ENCODE measurements at places on chromosomes 5 and 9.

GRCh38 chr9:26657958-26658357, 234.6 kb downstream of the CAAP1 start:
- DNase-seq, result no peak

DNA sequence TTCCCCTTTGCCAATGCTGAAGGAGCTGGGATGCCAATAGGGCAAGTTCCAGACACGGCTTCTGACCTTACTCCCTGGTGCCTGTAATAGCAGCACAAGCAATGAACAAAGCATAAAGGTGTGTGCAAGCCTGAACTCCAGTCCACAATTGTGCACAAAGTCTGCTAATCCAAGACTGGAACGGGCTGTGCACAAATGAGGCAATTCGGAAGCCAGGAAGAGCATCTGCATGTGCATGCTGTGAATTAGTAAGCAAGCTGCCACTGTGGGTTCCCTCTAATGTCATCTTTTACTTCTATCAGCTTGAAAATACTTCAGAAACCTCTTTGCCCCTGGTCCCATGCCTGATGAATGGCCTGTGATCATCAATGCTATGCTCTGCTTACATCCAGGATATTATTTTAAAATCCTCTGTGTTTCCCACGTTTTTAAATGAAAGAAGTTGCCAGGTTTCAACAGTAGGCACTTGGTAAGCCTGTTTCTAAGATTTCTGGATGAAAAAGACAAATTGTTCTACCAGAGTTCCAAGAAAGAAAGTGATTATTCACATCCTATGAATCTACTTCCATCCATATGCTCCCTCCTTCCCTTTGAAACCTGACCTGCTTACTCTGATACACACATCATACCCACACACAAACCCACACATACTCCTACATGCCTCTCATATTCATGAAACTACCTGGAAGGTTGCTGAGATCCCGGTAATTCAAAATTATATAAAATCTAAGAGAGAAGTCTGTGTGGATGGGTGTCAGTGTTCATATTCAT, 165.7 kb downstream of the KCTD16 start:
- no peak for DNase-seq

- no peak for DNase-seq
Measured at GRCh38 chr9:114921171-114921570, 9.2 kb downstream of the TNFSF8 start.

DNA sequence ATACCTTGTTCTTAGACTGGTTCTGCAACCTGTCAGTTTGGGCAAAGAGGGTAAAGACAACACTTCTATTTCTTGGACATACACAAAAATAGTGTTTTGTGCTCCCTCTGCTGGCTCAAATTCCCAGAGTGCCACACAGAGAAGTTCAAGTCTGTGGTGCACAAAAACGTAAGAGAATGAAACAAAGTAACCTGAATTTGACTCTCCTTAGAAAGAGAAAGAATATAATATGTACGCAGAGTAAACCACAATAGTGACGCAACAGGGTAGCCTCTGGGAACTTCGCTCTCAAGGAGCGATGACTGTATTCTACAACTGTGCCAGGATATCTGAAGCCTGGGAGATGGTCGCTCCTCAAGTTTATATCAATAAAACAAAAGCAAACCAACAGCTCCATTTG, 18.5 kb downstream of the DDX31 start:
- DNase-seq, result no peak

DNA sequence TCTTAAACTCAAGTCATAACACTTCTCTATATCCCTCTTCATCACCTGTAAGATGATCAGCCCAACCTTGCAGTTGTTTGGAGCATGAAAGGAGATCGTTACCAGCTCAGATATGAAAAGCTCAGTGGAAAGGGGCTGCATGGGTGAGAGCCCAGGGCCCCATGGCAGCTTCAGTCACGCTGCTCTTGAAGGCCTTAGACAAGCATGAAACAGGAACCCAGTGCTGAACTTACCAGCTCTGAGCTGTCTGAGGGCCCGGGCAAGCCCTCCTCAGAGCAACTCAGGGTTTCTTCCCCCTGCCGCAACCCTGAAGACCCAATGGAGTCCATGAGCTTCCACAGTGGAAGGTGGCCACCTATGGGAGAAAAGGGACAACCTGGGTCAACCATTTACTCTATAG, 3.3 kb downstream of the HK3 start:
- DNase-seq, result no peak

DNA sequence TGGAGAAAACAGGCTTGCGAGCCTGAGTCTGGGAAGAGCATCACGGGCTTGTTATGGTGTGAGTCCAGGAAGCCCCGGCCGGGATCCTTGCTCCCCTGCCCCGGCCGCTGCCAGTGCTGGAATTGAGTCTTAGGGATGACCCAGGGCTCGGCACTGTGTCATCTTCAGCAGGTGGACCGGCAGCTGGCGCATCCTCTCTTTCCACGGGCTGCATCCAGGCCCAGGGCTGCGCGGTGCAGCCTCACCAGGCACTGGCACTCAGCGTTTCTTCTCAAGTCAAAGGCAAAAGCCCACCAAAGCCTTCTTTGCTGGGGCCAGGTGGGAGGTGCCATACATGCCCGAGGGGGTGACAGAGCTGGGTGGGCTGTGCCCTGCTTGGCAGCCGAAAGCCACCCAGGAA, 46.6 kb downstream of the COL5A1 start:
- DNase-seq, result no peak

GRCh38 chr5:34804913-34805312, 34.1 kb upstream of the TTC23L start:
- no peak for DNase-seq

DNA sequence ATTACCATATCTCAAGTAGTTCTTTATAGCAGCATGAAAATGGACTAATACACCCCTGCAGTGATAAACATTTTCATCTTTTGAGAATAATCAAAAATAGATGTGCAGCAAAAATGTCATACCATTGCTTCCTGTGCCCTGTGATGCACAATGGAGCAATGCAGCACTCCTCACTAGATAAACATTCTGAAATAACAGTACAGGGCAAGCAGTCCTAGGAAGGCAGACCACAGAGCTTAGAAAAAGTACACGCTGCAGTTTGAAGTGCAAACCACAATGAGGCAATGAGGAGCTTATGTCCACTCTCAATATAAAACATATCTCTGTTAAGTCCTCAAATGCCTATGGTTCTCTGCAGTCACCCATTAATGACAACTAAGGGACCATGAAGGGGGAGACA, 367.6 kb downstream of the PDE4D start:
- no peak for DNase-seq

DNA sequence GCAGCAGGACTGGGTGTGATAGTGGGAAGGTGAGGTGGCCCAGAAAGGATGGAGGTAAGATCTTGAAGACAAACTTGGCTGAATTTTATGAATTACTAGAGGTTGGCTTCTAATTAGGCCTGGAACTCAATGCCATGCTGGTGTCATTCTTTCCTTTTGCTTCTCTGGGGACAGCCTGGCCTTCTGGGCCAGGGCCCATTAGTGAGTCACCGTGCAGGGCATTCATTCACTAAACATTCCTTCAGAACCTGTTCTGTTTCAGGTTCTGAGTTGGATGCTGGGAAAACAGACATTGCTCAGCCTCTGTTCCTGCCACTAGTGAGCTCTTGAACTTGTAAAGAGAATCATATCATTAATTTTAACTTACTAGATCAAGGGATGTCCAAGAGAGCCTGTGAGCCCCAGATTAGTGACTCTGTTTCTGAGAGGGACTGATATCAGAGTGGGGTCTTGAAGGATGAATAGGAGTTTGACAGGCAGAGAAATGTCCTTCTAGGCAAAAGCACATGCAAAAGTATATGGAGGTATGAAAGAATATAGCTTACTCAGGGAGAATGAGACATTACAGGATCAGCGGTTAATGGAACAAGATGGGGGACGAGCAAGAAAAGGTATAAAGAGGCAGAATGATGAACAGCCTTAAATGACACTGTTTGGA, 66.5 kb downstream of the LHX2 start:
- DNase-seq, result no peak

- DNase-seq, result no peak
Measured at GRCh38 chr5:128539038-128539429, 989 bp upstream of the FBN2 start.

GRCh38 chr5:110854200-110854599, 115.4 kb downstream of the SLC25A46 start:
- no peak for DNase-seq
